Vagina (tissue), 2 donors: ENCODE measurements at places on chromosomes 4 and X. TPM values are rescaled to one million over a fixed set of nuclear protein-coding genes. Genes with fewer than 3 reads are reported as not detected.

UPF3B gene
- total RNA-seq, result 2.5 TPM

SMIM14 gene
- 23.8 TPM for total RNA-seq

GRCh38 chrX:115067812-115068211 is 50.4 kb upstream of the IL13RA2 start:
- no peak for DNase-seq
- H3K27me3 ChIP-seq, result no peaks in the 10 kb centered on the region
- H3K27ac ChIP-seq, result no peak overlapping the region
- H3K36me3 ChIP-seq, result no peaks in the 10 kb centered on the region

- H3K27me3 ChIP-seq, result no peaks in the 10 kb centered on the region
- no peak for DNase-seq
Observed at GRCh38 chrX:73562458-73562857, 539 bp upstream of the CHIC1 start.
